Stimulated activated CD8-positive, alpha-beta memory T cell treated with anti-CD3 and anti-CD28 coated beads, Interleukin-12 subunit alpha, Interleukin-12 subunit beta, amount 100 ng/mL, for 4 hours (primary cell): ENCODE measurements at places on chromosomes 1 and 21.

DNA sequence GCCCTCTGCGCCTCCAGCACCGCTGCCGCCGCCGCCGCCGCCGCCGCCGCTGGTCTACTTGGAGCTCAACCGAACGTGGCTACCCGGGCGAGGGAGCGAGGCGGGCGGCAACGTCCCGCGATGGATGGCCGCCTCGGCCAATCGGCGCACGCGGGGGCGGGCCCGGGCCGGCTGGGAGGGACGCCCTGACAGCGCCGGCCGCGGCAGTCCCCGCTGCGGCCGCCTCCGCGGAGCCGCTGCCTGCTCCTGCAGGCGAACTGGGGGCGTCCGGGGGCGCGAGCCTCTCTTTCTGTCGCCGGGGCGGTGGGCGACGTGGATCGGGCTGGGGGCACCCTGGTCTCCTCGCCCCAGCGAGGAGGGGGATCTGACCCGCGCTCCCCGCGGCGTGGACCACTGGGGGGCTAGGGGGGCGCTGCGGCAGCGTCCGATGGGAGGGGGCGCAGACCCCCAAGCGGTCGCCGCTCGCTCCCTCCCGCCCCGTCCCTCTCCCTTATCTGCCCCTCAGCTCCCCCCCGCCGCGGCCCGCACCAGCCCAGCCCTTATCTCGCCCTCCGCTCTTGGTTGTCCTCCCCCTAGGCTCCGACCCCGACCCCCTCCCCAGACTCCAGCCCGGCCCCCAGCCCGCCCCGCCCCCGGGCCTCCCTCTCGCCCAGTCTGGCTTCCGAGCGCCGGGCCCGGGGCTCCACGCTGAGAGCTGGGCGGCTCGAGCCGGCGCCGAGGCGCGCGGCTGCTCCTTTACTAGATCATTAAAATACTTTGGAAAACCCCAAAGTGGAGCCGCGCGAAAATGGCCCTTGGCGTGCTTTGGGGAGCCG lies at the start of gene SSBP3:
SSBP3 (minus strand) TSS at position 56 of the 815 bp plus-strand sequence.
- DNase-seq: peak; percentile 87

GRCh38 chr1:154349121-154349520 lies 23.8 kb downstream of the ATP8B2 start:
- no peak for DNase-seq

- no peak for DNase-seq
Observed at GRCh38 chr1:156193208-156193487, 756 bp upstream of the SLC25A44 start.

- DNase-seq: no peak
Observed at GRCh38 chr1:239457491-239458143, 71.2 kb downstream of the CHRM3 start.

GRCh38 chr1:94183197-94183815 lies 54.1 kb downstream of the ARHGAP29 start:
- no peak for DNase-seq

GRCh38 chr1:174766727-174767126 lies 233.0 kb upstream of the CACYBP start:
- DNase-seq: no peak

DNA sequence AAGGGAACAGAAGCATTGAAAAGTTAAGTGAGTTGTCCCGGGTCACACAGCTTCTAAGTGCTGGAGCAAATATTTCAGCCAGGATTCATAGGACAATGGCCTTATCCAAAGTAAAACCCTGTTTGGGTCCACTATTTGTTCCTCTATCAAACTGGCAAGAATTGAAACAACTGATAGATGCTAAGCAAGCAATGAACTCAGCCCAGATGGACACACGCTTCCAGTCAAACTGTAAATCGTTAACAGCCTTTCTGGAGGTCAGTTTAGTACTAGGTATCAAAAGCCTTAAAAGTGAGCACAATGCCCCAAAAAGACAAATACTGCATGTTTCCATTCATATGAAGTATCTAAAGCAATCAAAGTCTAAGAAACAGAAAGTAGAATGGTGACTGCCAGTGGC lies 779 bp upstream of the SVBP start:
- no peak for DNase-seq

GRCh38 chr1:222821239-222821638 lies 6.4 kb downstream of the DISP1 start:
- no peak for DNase-seq

DNA sequence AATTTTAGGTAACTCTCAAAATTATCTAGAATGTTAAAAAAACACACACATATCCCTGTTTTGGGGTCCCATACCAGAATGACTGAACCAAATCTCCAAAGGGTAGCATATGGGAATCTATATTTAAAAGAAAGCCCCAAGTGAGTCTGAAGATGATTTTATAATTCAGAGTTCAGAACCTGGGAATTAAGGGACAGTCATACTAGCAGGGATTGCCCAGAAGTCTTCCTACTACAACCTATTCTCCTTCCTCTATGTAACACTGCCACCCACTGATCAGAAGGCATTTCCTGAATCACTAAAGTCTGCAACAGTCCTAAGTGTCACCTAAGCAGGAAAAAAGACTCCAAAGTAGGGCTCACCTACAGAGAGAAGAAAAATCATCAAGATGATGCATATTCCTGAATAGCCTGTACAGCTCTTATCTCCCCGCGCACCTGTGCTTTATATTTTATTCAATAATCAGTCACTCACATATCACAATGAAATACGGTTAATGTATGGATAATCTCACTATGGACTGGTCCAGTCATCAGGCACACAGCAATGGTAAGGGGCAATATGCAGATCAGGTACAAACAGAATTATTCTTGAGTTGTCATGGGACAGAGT lies 4.9 kb downstream of the RGS1 start:
- DNase-seq: no peak

GRCh38 chr21:29025328-29025713 lies 853 bp downstream of the USP16 start:
- no peak for DNase-seq

- no peak for DNase-seq
Observed at GRCh38 chr1:47222476-47222875, 9.5 kb downstream of the TAL1 start.

GRCh38 chr1:100516857-100517256 lies 21.1 kb upstream of the GPR88 start:
- DNase-seq: no peak

DNA sequence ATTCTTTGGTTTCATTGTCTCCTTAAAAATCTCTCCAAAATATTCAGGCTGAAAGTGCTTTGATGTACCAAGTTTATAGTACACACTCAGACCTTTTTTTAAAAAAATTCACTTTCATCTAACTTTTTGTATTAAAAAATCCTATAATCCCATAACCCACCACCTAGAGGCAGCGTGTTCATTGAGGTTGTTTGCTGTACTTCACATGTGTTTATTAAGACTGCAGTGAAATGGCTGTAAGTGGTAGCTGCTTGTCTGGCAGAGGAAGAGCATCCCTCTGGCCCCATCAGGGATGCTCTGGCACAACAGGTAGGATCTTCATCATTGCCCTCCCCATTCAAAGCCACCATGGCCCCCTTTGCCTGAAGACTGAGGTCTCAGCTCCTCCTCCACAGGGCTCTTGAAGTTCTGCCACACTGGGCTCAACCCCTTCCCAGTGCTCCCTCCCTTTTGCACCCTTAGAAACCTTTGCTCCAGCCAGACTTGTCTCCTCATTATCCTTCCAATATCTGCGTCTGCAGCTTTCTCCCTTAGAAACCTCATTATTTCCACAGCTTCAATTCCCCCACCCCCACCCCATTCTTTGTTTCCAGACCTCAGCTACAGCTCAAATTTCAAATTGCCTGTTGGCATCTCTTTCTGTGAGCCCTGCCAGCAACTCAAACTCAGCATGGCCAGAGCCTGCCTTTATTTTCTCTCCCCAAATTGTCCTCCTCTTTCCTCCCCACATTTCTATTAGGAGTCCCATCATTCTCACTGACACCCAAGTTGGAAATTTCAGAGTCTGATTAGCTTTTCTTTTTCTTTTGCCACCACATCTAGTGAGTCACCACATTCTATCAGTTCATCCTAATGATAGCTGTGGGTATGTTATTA lies 369.6 kb upstream of the USP24 start:
- no peak for DNase-seq

GRCh38 chr1:231040800-231041718 lies 1.0 kb upstream of the FAM89A start:
- DNase-seq: no peak

DNA sequence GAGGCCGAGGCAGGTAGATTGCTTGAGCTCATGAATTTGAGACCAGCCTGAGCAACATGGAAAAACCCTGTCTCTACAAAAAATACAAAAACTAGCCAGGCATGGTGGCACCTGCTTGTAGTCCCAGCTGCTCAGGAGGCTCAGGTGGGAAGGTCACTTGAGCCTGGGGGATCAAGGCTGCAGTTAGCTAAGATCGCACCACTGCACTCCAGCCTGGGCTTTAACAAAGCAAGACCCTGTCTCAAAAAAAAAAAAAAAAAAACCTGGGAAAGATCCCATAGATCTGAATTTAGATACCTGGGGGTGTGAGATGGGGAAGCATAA lies 32.9 kb downstream of the NIBAN1 start:
- no peak for DNase-seq

DNA sequence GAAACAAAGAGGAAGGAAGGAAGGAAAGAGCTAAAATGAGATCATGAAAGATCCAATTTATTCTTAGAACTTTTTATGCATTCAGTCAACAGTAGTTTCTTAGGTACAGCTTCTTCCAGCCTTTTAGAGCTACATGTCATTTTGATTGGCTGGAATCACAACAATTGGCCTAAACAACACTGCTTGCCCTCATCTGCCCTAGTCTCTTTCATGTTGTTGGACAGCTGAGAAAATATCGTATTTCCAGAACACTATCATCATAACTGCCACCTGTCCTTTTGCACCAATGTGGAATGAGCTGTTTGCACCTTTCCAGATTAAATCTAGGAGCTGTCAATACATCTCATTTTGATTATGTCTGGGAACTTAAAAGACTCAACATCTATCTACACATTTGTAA lies 161.7 kb downstream of the TGFBR3 start:
- DNase-seq: no peak

DNA sequence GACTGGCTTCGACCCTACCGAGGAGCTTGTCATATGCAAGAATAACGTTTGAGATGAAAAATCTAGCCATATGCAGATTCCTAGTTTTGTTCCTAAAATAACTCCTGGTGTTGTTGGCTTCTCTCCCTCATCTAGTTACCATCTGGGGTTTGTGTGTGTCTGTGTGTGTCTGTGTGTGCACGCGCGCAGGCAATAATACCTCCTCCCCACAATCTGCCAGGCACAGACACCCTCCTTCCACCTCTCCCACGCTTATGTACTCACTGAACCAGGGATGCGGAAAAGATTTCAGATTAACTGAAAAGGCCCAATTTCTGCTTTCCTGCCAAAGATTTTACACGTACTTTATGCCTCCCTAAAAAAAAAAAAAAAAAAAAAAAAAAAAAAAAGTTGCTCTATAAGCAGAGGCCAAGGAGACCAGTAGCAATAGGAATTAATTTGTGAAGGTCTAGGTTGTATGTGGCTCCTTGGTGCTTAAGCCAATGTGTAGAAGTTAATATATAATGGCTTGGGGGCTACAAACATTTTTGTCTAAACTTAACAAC lies 452.7 kb downstream of the NUF2 start:
- DNase-seq: no peak

- DNase-seq: no peak
Observed at GRCh38 chr1:47227341-47228232, 4.4 kb downstream of the TAL1 start.

GRCh38 chr1:205061665-205062069 lies 18.7 kb downstream of the CNTN2 start:
- peak; percentile 13 for DNase-seq

GRCh38 chr1:42837709-42838108 lies 8.7 kb upstream of the ZNF691 start:
- DNase-seq: no peak

DNA sequence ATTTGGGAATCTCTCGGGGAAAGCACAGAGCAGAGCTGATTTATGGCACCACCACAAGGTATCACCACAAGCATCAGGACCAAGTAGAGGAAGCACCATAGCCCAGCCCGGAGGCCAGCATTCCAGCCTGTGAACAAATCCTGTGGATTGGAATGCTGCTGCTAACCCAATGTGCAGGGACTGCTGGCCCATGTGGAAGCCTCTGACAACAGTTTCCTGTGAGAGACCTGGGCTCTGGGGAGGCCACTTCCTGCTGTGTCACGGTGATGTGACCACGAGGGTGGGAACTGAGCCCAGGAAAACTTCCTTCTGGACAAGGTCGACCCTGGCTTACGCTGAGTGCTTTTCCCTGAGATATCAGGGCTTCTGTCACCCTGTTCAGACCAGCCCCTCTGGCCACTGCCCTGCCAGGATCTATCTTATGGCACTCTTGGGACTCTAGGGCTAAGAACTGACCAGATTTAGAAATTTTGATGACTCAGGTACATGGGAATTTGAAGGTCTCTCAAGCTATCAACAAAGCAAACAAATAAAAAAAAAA lies 88.3 kb upstream of the NGF start:
- DNase-seq: no peak

- DNase-seq: no peak
Observed at GRCh38 chr1:82321794-82322193, 521.1 kb downstream of the ADGRL2 start.

DNA sequence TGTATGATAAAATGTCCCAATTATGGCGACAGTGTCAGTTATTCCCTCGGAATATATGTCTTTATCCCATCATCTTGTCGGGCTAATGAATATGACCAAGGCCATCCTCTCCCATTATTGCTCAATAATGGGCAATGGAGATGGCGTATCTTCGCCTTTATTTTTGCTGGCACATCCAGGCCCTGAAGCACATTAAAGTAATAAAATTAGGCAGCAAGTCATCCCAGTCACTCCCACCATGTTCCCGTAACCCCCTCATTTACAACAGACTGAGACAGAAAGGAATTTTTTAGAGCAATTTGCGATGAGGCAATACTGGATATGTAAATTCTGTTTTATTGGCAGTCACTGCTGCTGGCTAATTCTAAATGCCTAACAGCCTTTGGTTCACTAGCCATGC lies 35.3 kb downstream of the CLIC6 start:
- DNase-seq: no peak
